ENCODE measurements at places on chromosomes 7 and 10.

DNA sequence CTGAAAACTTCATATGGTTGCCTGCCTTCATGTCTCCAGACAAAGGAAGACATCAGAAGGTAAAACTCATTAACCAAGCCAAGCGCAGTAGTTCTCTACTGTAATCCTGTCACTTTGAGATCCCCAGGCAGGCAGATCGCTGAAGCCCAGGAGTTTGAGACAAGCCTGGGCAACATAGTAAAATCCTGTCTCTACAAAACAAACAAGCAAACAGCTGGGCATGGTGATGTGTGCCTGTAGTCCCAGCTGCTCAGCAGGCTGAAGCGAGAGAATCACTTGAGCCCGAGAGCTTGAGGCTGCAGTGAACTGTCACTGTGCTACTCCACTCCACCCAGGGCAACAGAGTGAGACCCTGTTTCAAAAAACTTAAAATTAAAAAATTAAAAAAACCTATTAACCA lies 467.4 kb upstream of the SORCS1 start:
- DNase-seq, result no peak

- DNase-seq, result no peak
Measured at GRCh38 chr7:104130726-104131125, 77.1 kb downstream of the ORC5 start.

- DNase-seq, result no peak
Measured at GRCh38 chr7:111866787-111867186, 304.5 kb upstream of the IMMP2L start.

- DNase-seq, result no peak
Measured at GRCh38 chr10:22437620-22438588, 92.6 kb downstream of the SPAG6 start.

DNA sequence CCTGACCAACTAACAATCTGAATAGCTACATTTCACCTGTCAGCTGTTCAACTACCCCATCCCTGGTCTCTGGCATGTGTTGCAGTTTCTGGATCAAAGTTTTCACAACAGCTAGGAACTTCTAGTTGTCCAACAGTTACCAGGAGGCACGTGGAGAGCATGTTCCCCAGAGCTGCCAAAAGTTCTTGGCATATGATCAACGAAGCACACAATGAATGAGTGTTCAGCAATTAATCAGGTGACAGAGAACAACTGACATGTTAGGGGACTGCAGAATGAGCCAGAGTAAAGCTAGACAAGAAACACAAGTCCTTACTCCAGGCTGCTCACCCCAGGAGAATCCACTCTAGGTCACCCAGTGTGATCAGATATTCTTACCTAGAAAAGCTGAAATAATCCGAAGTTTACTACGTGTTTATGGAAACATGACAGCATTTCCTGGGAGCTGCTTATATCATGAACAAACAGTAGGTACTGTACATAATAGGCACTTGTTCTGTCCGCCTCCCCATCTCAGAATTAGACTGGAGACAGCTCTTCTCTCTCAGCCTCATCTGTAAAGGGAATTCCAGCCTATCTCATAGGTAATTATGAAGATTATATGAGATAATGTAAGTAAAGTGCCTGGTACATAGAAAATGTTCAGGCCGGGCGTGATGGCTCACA lies 50.6 kb downstream of the ZNF438 start:
- no peak for DNase-seq

DNA sequence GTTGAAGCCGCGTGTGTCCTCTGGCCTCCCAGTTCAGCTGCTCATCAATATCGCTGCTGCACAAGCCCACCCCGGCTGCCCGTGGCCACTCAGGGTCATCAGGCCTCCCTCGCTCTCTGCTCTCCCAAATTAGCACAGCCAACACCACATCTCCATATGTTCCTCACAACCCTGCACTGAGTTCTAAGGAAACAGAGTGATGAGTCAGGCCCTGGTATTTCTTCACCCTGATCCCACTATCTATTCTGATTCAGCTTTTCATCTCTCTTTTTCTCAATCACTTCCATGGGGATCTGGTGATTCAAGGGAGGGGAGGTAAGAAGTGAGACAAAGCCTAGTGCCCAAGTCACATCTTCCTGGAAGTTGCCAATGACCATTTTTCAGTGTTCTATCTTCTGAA lies 23.8 kb downstream of the CYTH3 start:
- no peak for DNase-seq

- no peak for DNase-seq
Measured at GRCh38 chr10:93760490-93760889, 2.8 kb downstream of the LGI1 start.

GRCh38 chr10:89710753-89711152 lies 9.4 kb downstream of the KIF20B start:
- no peak for DNase-seq

- no peak for DNase-seq
Measured at GRCh38 chr10:106680061-106680460, 484.4 kb downstream of the SORCS1 start.

DNA sequence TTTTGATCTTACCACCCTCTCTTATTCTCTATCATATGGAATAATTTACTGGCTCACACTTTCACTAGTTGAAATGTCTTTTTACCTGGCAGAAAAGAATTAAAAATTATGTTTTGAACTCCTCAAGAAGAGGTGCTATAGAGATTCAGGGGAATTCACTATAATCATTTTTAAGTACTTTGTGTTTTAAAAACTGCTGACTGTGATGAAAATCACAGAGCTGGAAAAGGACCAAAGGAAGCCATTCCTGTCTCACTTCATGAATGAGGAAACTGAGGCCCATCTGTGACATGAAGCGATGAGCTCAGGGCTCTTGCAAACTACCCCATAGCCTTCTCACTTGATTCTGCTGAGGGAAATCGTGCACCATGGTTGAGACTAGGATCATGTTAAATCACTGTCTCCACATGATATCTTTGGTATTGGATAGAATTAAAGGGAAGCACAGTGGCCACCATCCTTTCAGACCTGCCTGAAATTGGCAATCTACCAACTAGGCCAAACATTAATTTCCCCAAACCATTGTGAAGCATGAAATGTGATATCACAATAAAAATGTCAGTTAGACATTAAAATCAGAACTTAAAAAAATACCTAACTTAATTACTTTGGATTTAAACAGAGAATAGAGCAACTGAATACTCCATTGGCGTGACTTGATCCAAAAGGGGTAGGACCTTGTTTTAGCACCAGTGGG lies 141.0 kb downstream of the FZD1 start:
- no peak for DNase-seq

GRCh38 chr7:75946207-75946855 lies 31.4 kb downstream of the POR start:
- no peak for DNase-seq

DNA sequence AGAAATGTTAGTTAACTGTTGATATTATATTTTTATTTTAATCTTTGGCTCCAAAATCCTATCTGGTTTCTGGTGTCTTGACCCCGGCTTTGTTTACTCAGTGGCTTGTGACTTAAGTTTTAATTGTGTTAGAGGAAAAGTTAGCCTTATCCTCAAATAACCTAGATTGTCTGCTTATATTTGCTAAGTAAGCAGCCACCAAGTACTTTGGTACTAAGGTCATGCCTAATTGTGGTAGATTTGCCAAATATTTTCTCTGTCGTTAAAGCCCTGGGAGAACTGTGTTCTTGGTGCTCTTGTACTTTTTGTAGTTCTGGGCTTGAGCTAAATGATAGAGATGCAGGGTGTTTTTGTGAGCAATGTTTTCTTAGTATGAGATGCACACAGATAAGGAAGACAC lies 34.8 kb downstream of the GPR158 start:
- no peak for DNase-seq

- no peak for DNase-seq
Measured at GRCh38 chr10:131960631-131961046, 21.1 kb downstream of the BNIP3 start.

DNA sequence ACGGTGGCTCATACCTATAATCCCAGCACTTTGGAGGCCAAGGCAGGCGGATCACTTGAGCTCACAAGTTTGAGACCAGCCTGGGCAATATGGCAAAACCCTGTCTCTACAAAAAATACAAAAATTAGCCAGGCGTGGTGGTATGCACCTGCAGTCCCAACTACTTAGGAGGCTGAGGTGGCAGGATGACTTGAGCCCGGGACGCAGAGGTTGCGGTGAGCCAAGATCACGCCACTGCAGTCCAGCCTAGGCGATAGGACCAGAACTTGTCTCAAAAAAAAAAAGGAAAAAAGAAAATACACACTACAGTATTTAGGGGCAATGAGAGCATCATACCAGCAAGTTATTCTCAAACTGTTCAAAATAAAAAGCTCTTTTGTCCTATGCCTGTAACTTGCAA lies 59.5 kb downstream of the ABI1 start:
- DNase-seq, result no peak

All from activated CD4-positive, alpha-beta T cell treated with anti-CD3 and anti-CD28 coated beads, Interleukin-2, Interleukin-6, amounts not matched to agents 100 ng/mL and 50 ng/mL, durations not matched to agents 16 hours and 8 hours (primary cell).